ENCODE measurements at places on chromosomes 13 and 19.

- no peak for DNase-seq
Observed at GRCh38 chr13:24627946-24628345, 52.3 kb upstream of the ATP12A start.

DNA sequence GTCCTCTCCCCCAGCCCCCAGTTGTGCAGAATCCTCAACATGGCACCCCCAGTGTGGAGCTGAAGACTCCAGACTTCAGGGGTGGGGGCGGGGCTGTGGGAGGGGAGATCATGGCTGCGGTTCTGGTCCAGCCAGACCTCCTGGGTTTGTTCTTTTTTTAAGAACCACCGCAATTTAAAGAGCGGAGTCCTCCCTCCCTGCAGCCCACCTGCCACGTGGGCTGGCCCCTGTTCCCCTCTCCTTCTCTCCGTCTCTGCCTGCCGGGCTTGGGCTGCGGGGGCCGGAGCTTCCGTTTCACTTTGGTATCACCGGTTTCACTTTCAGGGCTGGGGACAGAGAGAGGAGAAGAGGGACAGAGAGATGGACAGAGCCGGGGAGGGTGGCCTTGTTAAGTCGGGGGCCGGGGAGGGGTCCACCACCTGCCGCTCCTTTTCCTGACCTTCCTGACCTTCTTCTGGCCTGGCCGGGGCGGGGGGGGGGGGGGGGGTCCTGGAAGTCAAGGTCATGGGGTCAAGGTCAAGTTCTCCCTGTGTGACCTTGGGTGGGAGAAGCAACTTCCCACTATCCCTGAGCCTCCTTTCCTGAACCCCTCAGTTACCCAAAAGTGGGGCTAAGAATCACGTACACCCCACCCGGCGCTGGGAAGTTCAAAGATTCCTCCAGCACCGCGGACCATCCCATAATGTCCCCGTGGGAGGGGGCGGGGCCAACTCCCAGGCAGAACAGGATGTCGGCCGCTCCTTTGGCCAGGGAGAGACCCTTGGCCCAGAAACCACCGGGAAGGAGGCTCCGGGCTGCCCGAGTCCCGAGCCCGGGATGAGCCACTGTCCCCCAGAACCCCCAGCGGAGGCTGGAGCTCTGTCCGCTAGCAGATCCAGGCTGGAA, 11.3 kb upstream of the ZBTB7A start:
- no peak for DNase-seq

DNA sequence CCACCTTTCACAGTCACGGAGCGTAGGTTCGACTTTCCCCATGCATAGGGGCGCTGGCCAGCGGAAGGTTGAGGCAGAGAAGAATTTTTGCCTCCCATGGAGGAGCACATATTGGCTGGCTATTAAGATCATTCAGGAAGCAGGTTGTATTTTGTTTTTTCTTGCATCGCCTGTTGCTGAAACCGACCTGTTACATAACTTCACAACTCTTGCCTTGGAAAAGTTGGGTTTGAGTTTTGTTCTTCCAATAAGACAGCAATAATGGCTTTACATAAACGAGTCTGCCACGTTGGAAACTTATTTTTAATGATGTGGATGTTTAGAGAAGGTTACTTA, 1.4 kb downstream of the UPF1 start:
- no peak for DNase-seq

GRCh38 chr13:35086667-35087066, 144.6 kb downstream of the NBEA start:
- DNase-seq: no peak

GRCh38 chr13:53123536-53123935, 94.9 kb downstream of the OLFM4 start:
- DNase-seq: no peak

DNA sequence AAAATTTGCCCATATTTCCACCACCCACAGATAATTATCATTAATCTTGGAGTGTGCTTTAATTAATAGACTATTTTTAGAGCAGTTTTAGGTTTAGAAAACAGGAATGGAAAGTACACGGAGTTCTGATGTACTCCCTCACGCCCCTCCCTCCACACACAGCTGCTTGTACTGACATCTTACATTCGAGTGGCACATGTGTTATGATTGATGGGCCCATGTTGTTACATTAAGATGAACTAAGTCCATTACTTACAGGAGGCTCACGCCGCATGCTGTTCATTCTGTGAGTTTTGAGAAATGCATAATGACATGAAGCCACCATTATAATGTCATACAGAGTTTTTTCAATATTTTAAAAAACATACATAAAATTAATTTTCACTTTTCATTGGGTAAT, 1.2 kb upstream of the SPATA13 start:
- no peak for DNase-seq

GRCh38 chr13:81302125-81302524, 961.2 kb upstream of the SPRY2 start:
- DNase-seq: no peak

GRCh38 chr13:105097521-105097920, 1437.9 kb downstream of the EFNB2 start:
- DNase-seq: no peak

DNA sequence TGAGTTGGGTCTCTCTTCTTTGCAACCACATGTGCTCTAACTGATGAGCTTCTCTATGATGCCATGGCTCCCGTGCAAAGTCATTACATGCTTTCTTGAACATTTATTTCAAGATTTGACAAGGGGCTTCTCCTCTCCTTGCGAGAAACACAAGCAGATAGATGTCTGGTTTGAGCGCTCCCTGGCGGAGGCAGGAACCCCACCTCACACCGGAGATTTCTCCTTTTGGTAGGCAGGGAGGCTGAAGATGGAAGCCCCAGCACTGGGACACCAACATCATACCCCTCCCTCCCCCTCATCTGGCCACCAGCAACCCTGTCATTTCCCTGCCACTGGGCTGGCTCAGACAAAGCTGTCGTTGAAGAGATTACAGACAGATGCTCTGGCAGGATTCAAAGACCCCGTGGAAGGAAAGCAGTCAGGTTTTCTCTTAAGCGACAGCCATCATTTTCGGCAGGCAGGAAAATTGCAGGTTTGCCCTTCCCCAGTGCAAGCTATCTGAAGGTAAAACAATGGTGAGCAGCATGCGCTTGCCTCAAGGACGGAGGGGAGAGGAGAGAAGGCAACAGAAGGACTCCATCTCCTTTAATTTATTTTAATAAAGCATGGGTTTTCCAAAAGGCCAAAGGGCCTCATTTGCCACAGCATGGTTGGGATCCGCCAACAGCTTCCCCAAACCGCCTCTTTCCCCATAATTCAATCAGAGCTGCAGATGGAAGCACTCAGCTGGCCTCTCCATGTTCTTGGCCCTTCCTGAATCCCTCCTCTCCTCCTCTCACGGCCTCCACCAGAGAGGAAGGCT, 344.1 kb upstream of the TSHZ3 start:
- DNase-seq: no peak

DNA sequence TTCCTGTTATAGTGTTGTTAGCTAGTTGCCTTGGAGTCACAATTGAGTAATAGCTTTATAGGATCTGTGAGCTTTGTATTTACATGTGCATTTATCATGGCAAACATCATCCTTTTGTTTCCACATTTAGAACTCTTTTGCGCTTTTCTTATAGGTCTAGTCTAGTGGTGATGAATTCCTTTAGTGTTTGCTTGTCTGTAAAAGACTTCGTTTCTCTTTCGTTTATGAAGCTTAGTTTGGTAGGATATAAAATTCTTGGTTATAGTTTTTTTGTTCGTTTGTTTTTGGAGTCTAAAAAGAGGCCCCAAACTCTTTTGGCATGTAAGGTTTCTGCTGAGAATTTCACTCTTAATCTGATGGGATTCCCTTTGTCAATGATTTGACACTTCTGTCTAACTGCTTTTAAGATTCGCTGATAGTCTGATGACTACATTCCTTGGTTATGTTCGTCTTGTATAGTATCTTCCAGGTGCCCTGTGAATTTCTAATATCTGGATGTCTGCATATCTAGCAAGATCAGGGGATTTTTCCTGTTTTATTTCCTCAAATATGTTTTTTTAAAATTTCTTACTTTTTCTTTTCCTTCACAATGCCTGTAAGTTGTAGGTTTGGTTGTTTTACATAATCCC, 20.2 kb downstream of the DNAJC3 start:
- DNase-seq: no peak

GRCh38 chr19:33440682-33441081, 67.2 kb downstream of the CEBPG start:
- DNase-seq: no peak

GRCh38 chr19:12996406-12997094, 1.3 kb downstream of the NFIX start:
- DNase-seq: no peak

DNA sequence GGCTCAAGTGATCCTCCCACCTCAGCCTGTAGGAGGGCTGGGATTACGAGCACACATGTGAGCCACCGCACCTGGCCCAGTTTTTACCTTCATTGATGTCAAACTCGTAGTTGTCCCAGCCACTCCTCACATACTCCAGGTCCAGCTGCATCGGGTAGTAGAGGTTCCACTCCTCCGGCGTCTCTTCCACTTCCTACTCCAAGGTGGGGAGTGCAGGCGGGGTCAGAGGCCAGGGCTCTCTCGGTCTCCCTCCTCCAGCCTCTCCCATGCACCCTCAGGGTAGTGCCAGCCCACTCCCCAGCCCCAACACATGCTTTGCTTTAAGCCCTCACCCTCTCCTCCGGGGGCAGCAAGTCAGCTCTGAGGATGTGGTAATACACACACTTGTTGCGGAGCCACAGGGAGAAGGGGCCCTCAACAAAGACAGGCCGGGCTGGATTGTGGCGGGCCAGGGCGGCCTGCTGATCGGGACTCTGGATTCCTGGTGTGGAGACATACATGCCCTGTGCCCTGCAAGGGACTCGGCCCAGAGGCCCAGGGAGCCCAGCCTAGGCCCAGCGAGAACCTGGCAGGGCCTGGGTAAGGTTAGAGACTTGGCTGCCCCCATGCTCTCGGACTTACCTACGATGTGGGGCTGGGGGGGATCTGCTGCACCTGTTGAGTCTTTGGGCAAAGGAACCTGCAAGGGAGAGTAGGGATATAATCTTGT, 1.9 kb upstream of the ZNF653 start:
- no peak for DNase-seq

DNA sequence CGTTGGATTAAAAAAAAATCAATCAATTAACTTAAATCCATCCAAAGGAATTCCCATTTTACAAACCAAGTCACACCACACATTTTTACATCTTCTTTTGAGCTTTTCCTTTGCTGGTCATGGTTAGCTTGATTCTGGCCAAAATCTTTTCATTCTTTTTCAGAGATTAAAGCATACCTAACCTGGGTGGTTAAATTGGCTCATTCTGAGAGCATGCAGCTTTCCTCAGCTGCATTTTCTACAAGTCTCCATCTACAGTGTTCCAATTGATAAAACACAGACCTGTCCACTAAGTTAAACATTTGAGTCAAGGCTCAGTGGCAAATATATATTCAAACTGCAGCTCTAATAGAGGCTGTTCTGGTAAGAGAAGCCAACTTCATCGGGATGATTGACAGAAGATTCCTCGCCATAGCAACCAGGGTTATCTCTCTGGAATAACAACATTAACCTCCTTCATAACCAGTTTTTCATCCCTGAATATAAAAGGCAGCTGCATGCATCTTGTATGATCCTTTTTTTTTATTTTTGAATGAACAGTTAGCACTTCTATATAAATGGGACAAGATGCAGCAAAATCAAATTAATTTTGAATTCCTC, 106.2 kb downstream of the DNAJC15 start:
- no peak for DNase-seq

DNA sequence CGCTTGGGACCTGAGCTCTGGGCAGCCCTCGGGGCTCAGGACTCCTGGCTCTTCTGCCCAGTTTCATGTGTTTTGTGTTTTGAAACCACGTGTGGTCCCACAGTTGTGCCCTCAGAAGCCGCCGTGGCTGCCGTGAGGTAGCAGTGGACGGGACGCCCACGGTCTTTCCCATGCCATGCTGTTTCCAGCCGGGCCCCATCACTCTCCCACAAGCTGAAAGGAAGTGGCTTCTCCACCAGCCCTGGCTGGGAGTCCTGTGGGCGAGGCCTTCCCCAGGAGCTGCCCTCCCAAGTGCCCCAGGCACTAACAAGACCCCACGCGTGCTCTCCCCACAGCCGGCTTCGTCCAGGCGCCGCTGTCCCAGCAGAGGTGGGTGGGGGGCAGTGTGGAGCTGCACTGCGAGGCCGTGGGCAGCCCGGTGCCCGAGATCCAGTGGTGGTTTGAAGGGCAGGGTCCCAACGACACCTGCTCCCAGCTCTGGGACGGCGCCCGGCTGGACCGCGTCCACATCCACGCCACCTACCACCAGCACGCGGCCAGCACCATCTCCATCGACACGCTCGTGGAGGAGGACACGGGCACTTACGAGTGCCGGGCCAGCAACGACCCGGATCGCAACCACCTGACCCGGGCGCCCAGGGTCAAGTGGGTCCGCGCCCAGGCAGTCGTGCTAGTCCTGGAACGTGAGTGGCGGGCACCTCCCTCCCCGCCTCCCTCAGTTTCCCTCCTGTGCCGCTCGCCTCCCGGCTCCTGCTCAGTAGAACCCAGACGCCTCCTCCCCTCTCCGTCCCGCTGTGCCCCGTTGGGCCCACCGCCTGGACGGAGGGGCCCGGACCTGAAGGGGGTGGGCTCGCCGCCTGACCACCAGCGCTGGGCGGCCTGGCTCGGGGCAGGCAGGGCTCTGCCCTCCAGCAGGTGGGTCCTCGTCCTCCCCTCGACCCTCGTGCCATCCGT, 5.3 kb downstream of the BSG start:
- no peak for DNase-seq

- DNase-seq: no peak
Observed at GRCh38 chr19:30718707-30719106, 346.5 kb downstream of the ZNF536 start.

GRCh38 chr19:16581971-16582343, 9.7 kb upstream of the SLC35E1 start:
- DNase-seq: no peak

DNA sequence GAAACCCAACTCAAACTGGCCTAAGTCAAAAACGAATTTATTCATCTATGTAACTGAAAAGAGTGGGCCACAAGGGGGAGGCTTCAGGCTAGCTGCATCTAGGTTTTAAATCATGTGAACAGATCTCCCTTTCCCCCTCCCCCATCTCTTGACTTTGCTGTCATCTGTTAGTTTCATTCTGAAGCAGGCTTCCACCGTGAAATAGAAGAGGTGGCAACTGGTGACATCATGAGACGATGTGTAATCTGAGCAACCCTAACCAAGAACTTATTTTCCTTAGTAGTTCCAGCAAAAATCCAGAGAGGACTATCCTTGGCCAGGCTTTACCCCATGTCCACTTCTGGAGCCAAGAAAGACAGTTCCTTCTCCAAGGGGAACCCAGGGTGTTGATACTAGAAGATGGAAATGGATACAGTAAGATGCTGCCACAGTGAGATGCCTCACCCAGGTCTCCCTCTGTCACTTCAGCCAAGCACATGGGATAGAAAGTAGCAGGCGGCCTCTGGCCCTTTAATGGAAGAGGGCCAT, 9.4 kb downstream of the SAMD4B start:
- DNase-seq: no peak

GRCh38 chr13:72886272-72887067, 104.5 kb downstream of the PIBF1 start:
- no peak for DNase-seq

Measured in T-cell (primary cell).